Right ventricle myocardium inferior (tissue), 1 donor: ENCODE measurements at places on chromosomes 6 and 20.

GRCh38 chr6:18427296-18427695, 40.1 kb downstream of the RNF144B start:
- no peak for DNase-seq

- no peak for DNase-seq
These were observed 109.5 kb downstream of the SNX5 start for GRCh38 chr20:17859002-17859615.

DNA sequence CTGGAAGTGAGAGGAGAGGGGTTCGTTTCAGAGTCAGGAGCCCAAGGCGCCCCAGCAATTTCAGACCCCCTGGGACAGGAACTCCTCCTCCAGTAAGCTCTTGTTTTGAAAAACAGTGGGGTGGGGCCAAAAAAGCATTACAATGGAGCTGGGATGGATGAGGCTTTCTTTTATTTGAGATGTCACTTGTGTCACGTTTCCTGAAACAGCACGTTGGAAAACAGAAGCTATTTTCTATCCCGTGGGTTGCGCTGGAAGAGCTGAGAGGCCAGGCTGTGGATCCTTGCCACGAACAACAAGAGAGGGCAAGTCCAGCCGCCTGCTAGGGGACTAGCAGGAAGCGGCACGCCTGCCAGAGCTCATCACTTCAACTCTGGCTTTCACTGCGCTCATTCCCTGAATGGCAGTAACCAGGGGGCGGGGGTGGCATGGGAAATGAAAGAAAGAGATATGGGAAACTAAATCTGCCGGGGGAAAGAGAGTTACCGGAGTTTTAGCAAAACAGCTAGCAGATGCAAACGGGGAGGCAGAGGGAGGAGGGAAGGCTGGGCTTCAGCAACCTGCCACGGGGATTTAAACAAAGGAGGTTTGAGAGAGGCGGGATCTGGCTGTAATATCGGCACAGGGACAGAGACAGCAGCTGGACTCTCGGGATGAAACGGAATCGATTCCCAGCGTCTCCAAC, 34.6 kb downstream of the GCNT2 start:
- peak; percentile 84 for DNase-seq

DNA sequence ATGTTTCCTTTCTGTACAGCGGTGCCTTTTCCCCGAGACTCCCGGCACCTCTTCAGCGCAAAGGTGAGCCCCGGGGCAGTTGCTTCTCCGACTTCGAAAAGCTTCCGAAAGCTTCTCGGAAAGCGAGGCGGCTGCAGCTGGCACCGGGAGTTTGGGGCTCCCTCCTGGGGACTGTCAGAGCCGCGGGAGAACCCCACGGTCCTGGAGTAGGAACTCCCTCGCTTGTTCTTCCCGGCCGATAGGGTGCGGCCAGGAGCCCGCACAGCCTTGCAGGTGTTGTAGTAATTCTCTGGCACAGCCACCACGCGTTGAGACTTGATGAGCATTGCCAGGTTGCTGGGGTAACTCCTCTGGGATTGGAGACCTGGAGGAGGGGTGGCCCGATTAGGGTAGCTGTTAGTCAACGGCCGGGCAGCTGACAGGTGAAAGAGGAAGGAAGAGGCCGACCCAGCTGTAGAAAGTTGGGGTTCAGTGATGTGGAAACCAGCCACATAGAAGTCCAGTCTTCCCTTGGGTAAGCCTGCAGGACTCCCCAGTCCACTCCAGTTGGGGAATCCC, 721 bp downstream of the KDM1B start:
- peak; percentile 79 for DNase-seq

GRCh38 chr6:131053546-131054240, 9.4 kb downstream of the EPB41L2 start:
- DNase-seq = no peak

DNA sequence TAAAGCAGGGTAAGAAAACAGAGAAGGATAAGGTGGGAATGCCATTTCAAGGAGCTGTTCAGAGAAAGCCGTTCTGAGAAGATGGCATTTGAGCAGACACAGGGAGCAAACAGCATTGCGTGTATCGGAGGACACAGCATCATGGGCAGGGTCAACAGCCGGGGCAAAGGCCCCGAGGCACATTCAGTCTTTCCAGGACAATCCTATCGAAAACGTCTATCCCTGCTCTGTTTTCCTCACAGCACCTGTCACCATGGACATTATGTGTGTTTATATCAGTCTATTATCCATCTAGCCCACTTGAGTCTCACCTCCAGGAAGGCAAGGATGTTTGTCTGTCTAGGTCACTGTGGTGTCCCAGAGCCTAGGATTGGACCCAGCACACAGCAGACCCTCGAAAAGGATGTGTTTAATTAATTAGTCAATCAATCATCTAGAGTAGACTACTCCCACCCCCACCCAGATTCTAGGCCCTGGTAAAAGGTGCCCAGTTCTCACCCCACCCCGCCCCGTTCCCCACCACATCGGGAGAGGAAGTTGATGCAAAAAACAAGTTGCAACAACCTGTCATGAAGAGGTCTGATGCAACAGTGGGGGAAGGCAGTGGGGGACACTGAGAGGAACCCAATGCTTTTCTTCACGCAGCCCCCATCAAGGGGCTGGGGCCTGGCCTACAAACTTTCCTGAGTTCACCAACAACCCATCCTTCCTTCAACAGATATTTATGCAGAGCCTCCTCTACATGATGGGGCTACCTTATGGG, 66.6 kb downstream of the PREX1 start:
- peak; percentile 81 for DNase-seq

DNA sequence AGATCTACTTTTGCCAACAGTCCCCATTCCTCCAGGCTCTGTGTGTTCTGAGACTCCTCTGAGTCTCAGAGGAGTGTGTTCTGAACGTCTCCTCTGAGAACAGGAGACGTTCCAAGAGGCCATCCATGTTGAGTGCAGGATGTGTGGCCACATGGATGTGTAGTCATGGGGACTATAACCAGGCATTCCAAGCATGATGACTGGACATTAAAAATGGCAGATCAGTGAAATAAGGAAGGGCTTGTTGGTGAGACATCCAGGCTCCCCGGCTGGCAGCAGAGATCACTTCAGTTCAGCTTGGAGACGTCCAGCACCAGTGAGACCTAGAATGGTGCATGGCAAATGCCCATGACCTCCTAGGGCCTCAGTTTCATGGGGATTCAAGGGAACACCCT, 34.3 kb upstream of the POU5F1 start:
- DNase-seq = no peak

GRCh38 chr20:32727683-32728082, 15.6 kb downstream of the COMMD7 start:
- no peak for DNase-seq

GRCh38 chr6:105272786-105273185, 93.0 kb upstream of the POPDC3 start:
- no peak for DNase-seq

DNA sequence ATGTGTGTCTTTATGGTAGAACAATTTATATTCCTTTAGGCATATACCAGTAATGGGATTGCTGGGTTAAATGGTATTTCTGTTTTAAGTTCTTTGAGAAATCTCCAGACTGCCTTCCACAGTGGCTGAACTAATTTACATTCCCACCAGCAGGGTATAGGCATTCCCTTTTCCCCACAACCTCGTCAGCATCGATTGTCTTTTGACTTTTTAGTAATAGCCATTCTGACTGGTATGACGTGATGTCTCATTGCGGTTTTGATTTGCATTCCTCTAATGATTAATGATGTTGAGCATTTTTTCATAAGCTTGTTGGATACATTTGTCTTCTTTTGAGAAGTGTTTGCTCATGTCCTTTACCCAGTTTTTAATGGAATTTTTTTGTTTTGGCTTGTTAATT, 5.3 kb upstream of the TASP1 start:
- no peak for DNase-seq

GRCh38 chr20:20373091-20373571, 5.2 kb downstream of the INSM1 start:
- no peak for DNase-seq

DNA sequence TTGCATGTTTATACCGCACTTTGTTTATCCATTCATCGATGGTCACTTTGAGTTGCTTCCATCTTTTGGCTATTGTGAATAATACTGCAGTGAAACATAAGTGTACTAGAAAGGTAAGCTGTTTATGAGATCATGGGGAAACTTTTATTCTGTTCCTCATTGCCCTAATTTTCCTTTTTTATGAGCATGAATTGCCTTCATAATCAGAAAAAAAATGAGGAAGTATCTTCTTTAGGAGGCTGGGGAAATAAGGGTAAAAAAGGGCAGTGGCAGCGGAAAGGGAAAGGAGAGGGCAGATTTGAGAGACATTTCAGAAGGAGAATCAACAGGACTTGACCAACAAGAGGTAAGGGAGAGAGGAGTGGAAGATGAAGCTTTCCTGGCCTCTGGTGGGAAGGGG, 14.3 kb upstream of the SERINC3 start:
- no peak for DNase-seq

- no peak for DNase-seq
These were observed 42.1 kb downstream of the MAP3K7 start for GRCh38 chr6:90544741-90545140.
